ENCODE measurements at places on chromosomes 6 and 20.

- DNase-seq = no peak
Observed at GRCh38 chr6:146709036-146709622, 110.4 kb downstream of the ADGB start.

GRCh38 chr20:57413986-57414385, 22.8 kb downstream of the RBM38 start:
- DNase-seq = no peak

DNA sequence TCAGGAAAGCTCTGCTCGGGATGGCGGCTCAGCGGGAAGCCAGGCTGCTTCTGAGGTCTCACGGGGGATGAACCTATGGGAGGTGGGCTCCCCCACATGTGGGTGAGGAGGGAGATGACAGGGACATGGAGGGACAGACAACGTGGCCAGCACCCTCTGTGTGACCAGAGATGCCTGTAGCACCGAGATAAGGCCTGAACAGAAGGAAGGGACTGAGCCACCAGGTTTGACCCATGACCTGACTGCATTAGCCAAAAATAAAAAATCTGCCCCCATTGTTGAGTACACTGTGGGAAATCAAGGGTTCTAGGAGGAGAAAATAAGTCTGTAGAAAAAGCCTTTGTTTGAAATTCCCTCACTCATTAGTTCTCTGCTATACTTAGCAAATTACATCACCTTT, 105.7 kb downstream of the RNASET2 start:
- DNase-seq = no peak

DNA sequence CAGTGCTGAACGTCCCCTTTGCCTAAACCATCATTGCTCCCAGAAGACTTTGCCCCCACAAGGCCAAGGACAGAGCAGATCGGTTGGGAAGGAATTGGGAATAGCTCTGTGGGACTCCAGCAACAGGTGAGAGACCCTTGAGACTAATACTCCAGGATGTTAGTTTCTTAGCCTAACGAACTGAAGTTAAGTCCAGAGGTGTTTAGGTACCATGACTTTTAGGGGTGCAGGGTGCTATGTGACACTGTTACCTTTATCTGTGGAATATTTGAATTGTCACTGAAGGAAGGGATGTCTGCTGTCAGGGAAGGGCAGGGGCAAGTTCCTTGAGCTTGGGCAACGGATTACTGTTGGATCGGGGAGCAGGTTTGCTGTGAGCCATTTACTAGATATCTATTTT, 1.9 kb downstream of the BLCAP start:
- no peak for DNase-seq

DNA sequence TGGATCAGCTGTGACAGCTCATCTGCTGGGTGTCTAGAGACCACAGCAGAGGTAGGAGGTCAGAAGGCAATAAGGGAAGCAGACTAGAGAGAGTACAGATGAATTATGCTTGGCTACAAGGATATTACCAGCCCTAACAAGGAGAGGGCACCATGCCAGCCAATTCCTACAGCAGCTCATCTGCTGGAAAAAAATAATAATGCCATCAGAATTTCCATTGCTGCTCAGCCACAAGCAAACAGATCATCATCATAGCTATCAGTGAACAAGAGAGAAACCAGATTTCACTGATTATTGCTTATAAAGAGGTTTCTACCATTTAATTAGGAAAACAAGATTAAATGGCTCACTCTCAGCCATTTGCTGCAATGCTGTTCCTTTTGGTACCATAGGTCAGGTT, 66.5 kb downstream of the PSMG4 start:
- no peak for DNase-seq

DNA sequence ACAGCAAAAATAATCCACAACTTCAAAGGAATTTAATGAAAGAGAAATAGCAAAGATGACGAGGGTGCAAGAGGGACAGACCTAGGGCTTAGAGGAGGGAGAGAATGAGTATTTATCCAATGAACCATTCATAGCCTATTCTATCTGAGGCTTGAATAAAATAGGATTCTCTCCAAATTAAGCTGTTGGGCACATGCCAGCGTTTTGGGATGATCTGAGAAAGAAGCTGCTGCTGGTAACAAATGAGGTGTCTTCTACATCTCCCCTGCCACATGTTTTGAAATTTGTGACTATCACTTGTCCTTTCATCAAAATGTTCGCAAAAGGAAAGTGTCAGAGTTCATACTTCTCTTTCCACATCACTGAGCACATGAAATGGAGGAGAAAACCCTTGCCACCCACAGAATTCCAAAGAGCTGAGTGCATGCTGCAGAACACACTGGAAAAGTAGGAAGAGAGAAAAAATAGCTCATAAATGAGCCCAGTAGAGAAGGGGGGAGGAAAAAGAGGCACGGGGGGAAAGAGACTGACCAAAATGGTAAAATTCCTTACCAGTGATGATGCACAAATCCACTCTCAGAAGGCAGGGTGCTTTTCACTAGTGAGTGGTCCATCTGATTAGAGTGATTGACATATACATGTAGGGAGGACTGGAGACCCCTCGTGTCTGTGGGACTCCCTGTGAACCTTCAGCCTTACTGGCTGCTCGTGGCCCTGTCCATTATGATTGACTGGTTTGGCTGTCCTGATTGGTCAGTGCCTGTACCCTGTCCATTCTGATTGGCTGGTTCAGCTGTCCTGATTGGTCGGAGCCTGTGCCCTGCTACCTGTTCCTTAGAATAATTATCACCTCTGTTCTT, 180.5 kb downstream of the OGFRL1 start:
- no peak for DNase-seq

- DNase-seq = no peak
Observed at GRCh38 chr6:151546941-151547659, 53.3 kb downstream of the CCDC170 start.

DNA sequence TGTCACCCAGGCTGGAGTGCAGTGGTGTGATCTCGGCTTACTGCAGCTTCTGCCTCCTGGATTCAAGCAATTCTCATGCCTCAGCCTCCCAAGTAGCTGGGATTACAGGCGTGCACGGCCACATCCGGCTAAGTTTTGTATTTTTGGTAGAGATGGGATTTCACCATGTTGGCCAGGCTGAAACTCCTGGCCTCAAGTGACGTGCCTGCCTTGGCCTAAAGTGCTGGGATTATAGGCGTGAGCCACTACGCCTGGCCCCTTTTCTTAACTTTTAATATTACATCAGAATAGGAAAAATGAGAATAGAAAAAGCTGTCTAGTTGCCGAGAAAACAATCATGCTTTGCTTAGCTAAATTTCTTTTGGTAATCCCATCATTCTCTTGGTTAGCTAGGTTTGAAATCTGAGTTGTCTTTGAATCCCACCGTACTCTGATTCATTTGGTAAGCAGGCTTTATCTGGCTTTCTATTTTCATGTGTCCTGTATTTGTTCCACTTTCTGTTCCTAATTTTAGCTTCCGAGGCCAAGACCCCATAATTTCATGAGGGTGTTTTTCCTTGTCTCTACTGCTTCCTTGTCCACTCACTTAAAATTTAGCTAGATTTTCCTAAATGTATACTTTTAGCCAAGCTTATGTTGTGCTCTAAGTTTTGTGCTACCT, 83.5 kb downstream of the NCOA3 start:
- no peak for DNase-seq

DNA sequence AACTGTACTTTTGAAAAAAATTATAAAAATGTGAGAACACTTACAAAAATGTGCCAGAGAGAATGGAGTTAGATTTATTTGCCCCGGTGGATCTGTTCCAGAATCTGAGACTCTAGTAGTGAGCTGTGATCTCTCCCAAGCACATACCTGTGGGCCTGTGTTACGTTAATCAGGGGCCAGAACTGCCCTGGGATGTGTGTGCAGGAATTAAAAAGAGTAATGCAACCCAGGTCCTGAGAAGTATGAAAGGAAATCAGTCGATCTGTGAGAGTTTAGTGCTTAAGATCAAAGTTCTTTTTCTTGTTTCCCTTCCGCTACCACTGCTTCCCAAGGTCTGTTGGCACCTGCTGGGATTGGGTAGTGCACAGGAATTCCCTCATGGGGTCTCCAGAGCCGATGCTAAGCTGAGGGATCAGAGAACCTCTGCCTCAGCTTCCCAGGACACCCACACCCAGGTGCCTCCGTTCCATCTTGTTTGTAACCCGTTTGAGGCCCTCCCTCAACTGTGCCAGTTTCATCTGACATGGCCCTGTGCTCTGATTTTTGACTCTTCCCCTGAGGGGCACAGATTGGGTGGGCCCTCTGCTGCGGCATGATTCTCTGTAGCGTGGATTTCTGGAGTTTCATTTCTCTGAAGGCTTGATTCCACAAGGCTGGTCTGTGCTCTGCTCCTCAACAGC, 87.7 kb downstream of the RREB1 start:
- no peak for DNase-seq

GRCh38 chr20:54347166-54347833, 128.1 kb upstream of the DOK5 start:
- no peak for DNase-seq

- DNase-seq = no peak
Observed at GRCh38 chr6:36546308-36546919, 865 bp downstream of the STK38 start.

GRCh38 chr20:19492116-19492515, 265.9 kb upstream of the RIN2 start:
- no peak for DNase-seq

DNA sequence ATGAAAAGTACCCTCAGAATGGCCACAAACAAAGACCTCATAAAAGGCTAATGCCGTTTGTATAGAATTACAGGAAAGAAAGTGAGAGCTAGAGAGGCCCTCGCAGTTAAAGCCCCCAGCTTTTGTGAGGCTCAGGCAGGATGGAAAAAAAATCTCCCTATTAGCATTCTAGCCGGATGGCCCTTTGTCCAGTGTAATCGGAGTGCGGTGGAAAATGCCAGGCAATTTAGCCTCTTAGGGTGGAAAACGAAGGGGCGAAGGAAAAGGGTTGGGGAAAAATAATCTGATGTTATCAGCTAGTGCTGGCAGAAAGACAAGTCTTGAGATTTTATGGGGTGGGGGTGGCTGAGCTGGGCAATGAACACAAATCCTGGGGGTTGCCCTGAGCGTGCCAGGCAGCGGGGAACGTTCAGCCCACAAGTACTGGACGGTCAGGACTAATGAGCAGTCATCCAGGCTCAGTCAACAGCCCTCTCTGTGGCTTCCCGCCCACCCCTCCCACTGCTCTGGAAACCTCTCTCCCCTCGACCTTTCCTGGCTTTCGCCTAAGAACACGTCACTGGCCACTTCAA, 92.4 kb downstream of the PSMG4 start:
- no peak for DNase-seq

DNA sequence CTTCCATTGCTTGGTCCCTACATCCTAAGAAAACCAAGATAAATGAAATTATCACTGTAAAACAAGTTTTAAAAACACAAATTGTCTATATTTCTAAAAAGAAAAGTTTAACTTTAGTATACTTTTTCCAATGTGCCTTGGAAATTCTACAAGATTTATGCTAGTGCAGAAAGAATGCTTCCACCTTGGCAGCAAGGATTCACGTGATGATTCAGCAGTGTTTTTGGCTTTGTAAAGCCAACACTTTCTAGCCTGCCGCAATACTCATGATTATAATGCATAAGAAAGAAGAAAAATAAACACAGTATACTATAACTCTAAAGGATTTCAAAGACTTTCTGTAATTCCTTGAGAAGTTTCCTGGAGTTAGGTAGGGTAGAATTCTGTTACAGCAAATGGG, 442.7 kb downstream of the TENT5A start:
- no peak for DNase-seq

- no peak for DNase-seq
Observed at GRCh38 chr6:87825821-87826221, 123.8 kb upstream of the AKIRIN2 start.

DNA sequence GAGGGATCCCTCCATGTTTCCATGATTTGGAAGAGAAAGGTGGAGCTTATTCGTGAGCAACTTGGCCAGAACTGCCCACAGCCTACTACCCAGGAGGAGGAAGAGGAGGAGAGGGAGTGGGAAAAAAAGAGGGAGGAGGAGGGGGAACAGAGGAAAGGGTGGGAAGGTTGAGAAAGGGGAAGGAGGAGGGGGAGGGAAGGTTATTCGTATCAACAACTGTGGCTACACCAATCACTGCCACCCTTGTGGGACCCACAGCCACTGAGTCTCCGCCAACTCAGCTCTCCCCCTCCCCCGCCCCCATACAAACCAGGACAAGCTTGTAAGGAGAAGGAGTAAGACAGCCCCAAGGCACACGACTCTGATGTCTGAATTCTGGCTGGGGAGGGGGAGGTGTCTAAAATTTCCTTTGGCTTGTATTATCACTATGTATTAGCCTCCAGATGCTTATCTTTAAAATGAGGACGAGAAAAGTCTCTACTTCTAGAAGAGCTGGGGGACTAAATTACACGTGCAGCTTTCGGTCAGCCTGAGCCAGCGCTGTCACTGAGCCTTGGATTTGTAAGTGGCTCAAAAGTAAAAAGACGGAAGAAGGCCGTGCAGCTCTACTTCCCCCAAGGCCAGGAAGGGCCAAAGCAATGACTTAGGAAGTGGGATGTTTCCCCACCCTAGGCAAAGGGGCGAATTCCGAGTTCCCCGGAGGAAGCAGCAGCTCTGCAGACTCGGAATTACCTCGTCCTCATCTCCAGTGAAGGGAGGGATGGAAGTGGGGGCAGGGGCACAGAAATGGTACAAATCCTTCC, 1.0 kb downstream of the FKBP1A start:
- DNase-seq = peak; percentile 25

DNA sequence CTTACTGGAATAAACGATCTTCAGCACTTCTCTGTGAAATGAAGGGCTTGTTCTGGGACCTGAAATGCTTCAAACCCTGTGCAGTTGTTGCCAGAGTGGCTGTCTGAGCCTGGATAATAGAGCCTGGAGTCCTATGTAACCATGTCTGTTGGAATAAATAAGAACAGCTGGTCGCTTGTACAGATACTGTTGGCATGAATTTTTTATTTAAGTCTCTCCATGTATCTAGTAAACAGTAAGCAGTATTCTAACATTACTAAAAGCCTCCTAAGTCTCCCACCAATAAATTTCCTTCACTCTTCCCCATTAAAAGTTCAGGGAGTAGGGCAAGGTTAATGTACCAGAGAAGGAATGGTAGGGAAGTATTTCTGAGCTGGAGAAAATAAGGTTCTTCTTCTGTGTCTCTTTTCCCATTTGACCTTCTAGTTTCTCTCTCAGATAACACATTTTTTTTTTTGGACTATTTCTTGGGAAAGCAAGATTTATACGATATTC, 227.5 kb downstream of the PRL start:
- DNase-seq = no peak

DNA sequence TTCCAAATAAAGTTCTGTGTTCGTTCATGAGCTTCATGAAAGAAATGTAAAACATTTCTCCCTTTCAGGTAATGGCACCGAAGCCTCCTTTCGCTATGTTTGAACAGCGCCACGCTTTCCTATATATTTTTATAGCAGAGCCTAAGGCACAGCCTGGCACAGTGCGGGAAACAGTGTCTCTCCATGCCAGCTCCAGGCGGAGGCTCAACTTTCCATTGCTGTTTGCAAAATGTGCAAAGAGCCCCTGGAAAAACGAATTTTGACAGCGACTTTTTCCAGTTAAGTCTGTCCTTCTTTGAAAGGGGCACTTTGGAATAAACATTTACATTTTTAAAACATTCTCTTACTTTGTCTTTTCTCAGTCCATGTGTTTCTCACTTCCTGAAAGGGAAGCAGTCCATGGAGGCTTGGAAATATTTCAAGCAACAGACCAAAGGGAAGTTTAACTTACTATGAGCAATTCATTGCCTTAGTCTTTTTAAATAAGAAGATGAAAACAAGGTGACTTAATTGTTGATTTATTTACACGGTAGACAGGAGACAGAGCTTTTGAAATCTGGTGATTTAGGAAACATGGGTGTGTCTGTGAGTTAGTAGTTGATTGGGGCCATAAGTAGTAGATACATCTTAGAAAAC, 769 bp downstream of the CCN6 start:
- no peak for DNase-seq

Measured in nephron progenitor cell (in vitro differentiated cells).